SW480 (cell line): ENCODE measurements at places on chromosomes 7 and 10.

- no peak for DNase-seq
These were observed 51.4 kb downstream of the PKD1L1 start for GRCh38 chr7:47896809-47897423.

DNA sequence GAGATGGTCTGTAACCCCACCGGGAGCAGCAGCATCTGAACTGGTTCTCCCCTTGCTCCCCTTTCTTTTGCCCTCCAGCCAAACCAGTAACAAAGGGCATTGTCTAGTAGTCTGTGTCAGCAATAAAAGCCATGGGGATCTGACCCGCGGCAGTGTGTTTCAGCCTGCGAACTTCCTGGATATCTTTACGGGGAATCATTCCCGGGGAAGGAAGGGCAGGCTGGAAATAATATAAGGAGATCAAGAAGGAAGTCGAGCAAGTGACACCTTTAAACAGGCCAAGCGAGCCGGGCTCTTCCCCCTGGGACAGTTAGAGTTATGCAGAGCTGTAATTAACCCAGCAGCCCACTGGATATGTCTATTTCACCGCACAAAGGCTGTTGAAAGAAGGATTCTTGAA lies 661.2 kb upstream of the GALNT17 start:
- no peak for DNase-seq

DNA sequence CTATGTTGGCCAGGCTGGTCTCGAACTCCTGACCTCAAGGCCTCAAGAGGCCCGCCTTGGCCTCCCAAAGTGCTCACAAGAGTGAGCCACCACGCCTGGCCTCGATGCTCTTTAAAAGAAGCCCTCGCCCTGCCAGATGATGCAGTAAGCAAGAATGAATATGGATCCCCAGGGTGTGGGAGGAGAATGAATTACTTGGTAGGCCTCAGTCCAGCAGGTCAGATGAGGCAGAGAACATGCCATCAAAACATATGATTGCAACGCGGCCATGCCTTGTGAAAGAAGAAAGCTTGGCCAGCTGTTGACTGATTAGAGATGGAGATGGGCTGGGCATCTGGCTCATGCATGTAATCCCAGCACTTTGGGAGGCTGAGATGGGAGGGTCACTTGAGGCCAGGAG lies 68.7 kb downstream of the CAMK1D start:
- DNase-seq = no peak

DNA sequence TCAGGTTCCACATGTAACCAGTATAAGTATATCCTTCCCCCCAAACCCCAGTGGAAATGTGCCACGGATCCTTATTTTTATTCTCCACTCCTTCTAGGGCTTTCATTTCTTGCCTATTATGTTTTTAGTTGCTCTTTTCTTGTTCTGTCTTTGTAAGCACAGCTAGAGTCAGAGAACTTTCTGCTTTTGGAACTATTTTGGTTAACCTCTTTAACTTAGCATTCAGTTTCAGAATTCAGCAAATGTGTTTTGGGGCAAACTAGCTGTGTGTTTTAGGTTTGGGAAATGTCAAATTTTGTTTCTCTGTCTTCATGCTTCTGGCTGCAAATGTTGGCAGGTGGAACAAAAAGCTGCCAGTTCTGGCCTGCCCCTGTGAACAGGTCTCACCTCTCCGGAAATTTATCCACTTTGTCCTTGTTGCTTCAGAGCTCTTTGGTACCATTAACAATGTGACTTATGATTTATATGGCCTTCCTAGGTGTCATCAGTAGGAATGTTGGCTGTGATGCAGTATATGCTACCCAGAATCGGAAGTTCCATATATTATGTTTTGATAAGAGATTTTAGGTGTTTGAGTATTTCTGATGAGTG lies 156.1 kb downstream of the ADK start:
- DNase-seq = no peak

- DNase-seq = no peak
These were observed 499.3 kb downstream of the GLRX3 start for GRCh38 chr10:130635528-130635927.

DNA sequence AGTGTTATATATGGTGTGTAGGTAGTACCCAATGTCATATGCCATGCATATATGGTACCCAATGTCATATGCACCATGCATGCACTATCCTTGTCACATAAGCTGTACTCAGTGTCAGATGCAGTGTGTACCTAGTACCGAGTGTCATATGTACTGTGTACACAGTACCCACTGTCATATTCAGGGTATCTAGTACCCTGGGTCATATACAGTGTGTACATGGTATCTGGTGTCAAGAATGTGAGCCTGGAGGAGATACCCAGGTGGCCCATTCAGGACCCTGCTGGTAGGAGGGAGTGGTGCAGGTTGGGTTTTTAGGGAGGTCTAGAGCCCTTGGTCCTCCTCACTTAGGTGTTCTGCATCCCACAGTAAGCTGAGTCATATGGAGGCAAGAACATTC lies 1.8 kb downstream of the ZMYND11 start:
- DNase-seq = no peak

GRCh38 chr10:27192284-27192683 lies 37.1 kb downstream of the MASTL start:
- peak; percentile 66 for DNase-seq

- DNase-seq = no peak
These were observed 4.4 kb upstream of the PPP2R2D start for GRCh38 chr10:131896403-131896802.
